D341Med (cell line): ENCODE measurements at places on chromosomes 6 and 20.
A peak's percentile ranks its signal among the peaks of the same experiment; 100 is the strongest.

DNA sequence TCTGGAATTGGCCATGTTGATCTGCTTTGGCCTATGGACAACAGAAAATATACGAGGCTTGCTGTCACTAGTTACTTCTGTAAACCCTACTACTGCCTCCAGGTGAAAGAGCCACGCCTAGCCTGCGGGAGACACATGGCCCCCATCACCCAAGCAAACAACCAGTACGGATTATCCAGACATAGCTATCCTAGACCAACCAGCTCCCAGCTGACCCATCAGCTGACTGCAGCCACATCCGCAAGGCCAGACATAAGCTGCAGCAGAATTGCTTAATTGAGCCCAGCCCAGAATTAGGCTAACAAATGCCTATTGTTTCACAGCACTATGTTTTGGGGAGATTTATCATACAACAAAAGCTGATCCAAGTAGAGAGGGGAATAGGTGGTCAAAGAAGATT is 13.5 kb downstream of the REV3L start:
- DNase-seq: no peak

- no peak for DNase-seq
These were observed 111.4 kb upstream of the ZNF184 start for GRCh38 chr6:27584326-27584725.

GRCh38 chr6:34414999-34415858 is 10.6 kb downstream of the RPS10 start:
- DNase-seq: no peak

- no peak for DNase-seq
These were observed 42.8 kb downstream of the RNF217 start for GRCh38 chr6:125004797-125005595.

DNA sequence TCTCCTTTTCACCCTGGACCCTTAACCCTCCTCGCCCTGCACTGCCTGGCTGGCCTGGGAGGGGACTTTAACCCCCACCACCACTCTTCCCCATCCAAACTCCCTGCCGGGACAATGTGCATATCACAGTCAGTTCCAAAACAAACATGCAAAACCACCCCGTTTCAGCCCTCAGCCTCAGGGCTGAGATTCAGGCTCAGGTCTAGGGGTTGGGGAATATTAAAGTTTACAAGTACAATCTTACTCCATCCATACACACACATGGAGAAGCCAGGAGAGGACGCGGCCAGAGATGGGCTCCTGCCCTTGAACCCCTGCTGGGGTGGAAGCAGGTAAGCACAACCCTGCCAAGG is 534 bp downstream of the KIAA1755 start:
- DNase-seq: no peak

- no peak for DNase-seq
These were observed 87.3 kb upstream of the AKIRIN2 start for GRCh38 chr6:87789198-87789899.

GRCh38 chr6:69096681-69097080 is 461.6 kb downstream of the ADGRB3 start:
- DNase-seq: no peak

DNA sequence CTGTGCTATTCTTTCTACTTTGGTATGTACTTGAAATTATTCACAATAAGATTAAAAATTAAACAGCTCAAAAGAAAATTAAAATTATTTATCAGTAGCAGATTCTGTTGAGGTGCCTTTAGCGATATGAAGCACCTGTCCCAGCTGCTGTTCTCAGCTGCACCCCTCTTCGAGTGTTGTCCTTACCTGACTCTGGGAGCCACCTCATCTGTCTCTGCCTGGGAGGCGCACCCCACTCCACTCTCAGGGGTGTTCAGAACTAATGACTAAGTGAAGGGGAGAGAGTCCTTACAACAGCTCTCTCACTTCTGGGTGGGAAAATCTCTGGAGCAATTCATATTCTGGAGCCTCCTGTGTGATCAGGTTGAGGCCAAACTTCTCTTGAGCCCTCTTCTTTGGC is 745.7 kb downstream of the RFPL4B start:
- DNase-seq: no peak

GRCh38 chr20:59633656-59634251 is 29.4 kb downstream of the PHACTR3 start:
- DNase-seq: no peak

GRCh38 chr6:127459231-127459641 is at the start of gene KIAA0408:
Gene KIAA0408 (minus strand): TSS chr6:127459389. CDS start chr6:127453981, 5,408 bp downstream.
- peak; percentile 37 for DNase-seq

DNA sequence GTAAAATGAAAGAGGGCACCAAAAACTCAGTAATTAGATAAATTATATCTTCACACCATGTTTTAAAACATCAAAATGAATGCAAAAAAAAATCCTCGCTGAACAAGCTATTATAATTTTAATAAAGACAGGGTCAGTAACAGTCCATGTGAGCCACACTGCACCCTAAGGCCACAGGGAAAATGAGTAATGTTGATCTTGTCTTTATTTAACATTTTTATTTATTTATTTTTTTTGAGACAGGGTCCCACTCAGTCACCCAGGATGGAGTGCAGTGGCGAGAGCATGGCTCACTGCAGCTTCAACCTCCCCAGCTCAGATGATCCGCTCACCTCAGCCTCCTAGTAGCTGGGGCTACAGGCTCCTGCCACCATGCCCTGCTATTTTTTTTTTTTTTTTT is 8.7 kb upstream of the NFATC2 start:
- DNase-seq: no peak

DNA sequence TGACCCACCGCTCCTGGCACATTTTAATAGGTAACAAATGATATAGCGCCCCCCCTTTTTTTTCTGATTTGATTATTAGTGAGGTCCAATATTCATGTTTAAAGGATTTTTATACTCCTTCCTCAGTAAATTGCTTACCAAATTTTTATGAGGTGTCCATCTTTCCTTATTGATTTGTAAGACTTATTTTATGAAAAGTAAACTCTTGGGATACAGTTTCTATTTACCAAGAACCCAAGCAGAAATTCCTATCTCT is 25.1 kb downstream of the TRIM27 start:
- no peak for DNase-seq

- peak; percentile 50 for DNase-seq
These were observed 9.3 kb downstream of the SH3BGRL2 start for GRCh38 chr6:79640146-79641111.

- no peak for DNase-seq
These were observed 15.5 kb downstream of the RIPOR3 start for GRCh38 chr20:50675671-50676376.

DNA sequence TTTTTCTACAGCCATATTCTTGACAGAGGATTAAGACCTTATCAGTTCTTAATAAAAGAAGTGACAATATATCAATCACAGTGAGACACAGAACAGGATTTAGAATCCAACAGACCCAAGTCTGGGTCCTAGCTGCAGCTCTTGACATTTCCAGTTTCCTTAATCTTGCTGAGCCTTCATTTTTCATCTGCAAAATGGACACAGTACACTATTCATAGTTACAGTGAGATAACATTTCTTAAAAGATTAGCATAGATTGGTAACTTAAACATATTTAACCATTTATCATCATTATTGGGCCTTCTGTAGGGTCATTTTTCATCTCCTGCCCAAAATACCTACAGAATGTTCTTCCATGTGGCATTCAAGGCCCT is 45.6 kb downstream of the FKBP5 start:
- no peak for DNase-seq

DNA sequence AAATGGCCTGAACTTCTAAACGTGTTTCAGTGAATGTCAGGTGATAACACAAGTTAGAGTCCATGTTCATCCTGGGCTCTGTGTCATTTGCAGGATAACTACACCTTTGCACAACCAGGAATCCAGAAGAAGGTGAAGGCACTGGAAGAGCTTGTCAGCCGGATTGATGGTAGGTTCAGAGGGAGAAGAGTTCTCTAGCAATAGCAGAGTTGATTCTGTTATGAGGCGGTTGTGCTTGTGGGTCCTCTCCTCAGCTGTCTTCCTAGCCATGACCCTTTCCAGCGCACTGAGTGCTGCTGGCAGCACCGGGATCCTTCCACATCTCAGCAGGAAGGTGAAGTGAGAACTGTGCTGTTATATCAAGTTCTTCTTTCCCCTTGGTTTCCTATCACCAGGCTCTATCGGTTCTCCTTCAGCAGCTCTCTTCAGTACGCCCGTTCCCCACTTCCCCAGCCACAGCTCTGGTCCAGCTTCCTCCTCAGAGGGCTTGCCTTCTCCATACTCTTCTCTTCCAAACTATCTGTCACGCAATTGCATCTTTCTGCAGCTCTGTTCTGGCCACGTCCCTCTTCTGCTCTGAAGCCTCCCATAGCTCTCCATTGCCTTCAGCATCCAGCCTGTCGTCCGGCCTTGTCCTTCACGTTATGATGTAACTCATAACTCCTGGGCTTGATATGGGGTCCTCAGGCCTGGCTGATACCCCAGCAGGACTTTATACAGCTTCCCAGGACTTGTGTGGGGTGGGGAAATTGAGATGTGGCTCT is 39.9 kb upstream of the RNF8 start:
- DNase-seq: no peak

- DNase-seq: no peak
These were observed 18.0 kb upstream of the BHLHE23 start for GRCh38 chr20:63024573-63025392.
